ENCODE measurements at places on chromosomes 5 and 9.

- DNase-seq = no peak
Observed at GRCh38 chr9:35436933-35437332, 53.0 kb upstream of the RUSC2 start.

- DNase-seq = no peak
Observed at GRCh38 chr5:55657443-55657842, 54.7 kb downstream of the SLC38A9 start.

DNA sequence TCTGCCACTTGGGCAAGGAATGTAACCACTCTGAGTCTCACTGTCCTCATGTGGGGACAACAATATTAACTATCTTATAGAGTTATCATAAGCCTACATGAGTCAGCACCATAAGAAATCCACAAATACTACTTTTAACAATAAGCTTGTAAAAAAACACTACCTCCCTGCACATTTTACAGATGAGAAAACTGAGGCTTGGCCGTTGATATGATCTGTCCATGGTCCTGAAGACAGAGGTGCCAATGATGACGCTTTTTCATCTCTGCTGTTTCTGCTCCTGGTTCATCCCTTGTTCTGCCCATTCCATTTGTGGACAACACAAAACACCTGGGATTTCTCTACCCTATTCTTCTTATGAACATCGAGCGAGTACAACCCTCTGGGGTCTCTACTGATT is 23.4 kb upstream of the STRBP start:
- DNase-seq = no peak

- DNase-seq = no peak
Observed at GRCh38 chr9:92308893-92309292, 15.4 kb upstream of the IARS1 start.

GRCh38 chr9:131011274-131012022 is 2.5 kb downstream of the LAMC3 start:
- DNase-seq = no peak

DNA sequence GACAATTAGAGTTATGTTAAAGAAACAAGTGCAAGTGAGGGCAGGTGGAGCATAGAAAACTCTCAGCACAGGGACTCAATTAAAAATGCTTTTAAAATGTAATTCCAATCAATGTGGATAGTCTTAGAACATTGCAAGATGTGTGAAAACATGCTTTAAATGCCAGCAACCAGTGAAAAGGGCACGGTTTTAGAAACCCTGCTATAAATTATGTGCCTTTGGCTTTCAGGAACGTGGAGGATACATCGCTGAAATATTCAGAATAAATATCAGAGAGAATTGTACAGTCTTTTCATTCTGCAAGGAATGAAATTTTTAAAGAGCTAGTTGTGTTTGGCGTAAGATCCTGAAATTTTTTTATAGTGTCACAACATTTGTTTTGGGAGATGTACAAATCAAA is 101.1 kb downstream of the TLE4 start:
- DNase-seq = no peak

- no peak for DNase-seq
Observed at GRCh38 chr5:73393611-73394489, 54.7 kb downstream of the FOXD1 start.

DNA sequence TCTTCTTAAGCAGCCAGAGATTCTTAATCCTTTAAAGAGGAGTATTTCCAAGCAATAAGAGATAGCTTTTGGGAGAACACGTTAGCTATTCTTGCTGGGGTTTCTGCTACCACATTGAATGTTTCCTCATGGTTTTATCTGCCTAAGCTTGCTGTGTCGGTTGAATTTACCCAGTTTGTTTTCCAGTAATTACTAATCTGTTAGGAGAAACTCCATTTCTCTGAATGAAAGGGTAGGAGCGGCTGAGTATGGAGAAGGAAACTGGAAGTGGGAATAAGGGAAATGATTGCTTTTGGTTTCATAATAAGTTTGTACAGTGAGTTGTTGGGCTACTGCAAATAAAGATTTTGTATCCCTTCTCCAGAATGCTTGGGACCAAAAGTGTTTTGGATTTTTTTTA is 1.2 kb downstream of the JAK2 start:
- no peak for DNase-seq

GRCh38 chr5:102762095-102762534 is 7.0 kb downstream of the PAM start:
- no peak for DNase-seq

DNA sequence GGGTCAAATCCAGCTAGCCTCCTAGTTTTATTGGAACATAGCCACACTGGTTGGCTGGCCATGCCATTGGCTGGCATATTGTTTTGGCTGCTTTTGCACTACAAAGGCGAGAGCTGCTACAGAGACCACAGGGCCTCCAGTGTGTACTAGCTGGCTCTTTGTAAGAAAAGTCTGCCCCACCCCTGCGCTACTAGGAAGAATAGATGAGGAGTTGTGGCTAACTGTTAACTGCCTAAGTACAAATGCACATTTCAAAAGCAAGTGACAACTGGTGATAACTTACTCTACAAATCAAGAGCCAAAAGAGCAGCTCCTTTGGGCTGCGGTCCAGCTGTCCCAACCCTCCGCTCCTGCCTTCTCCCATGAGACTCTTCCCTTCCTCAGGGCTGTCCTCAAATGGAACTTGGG is 63.9 kb downstream of the SERINC5 start:
- no peak for DNase-seq

DNA sequence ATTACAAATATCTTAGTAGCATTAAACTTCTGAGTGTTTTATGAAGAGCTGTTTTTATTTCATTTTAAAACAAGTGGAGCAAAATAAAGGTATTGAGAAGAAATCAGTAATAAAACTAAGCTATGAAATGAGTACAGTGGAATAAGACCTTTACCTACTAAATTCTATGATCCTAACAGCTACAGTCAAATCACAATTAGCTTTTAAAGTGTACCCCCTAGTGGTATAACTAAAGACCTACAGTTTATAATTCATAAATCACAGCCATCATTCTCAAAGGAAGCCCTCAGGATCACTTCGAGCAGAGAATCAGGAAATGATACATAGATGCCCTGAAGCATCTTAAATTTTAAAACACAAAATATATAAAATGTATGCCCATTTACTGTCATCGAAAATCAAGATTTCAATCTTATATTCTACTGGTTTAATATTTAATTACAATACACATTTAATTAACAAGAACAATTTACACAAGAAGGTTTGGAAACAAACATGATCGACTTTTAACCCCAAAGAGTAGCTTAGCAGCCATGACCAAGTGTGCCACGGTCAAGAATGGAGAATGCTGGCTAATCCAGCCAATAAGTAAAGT is 12.3 kb downstream of the CCNH start:
- no peak for DNase-seq

DNA sequence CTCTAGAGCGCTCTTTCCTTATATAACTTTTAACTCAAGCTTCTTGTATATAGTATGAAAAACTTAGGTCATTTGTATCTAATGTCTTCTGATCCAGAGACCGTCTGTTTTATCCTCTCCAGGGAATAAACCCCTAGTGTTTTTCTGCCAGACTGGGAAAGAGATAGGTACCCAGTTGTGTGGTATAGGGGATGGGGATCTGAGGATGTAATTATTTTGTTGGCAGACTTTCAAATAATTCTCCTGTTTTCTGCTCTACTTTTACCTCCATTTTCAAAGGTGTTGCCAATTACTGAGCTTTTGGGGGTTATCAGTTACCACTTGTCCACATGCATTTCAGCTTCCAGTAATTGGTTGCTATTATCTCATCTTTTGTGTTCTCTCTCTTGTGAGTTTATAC is 17.9 kb downstream of the CCDC171 start:
- no peak for DNase-seq

GRCh38 chr5:122192497-122193496 is 63.5 kb downstream of the ZNF474 start:
- no peak for DNase-seq

DNA sequence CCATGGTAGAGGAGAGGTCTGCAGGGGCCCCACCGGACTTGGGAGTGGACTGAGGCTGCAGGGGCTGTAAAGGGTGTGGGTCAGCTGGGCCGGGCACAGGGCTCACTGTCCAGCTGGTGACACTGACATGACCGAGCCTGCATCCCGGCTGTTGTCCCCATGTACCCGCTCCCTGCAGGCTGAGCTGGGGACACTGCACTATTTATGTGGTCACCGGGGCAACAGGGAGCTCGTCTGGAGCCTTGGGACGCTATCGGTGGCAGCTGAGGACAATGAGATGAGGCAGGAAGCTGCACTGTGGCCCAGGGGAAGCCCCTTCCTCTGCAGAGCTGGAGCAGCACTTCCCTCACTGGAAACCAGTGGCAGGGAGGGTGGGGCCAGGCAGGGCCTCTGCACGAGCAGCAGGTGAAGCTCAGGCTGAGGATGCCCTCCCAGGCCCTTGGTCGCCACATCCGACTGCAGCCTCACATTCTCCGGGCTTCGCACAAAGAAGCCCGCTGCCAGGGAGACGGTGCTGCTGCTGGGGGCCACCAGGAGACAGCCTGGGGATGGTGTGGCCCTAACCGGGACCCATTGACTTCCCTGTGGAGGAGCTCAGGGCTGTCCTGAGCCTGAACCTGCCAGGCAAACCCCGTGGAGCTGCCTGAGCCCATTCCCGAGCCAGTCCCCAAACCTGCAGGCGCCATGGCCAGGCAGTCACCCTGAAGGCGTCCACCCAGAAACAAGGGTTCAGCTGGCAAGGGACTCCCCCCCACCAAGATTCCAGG is 26.4 kb downstream of the ZDHHC11B start:
- DNase-seq = no peak

- DNase-seq = peak; percentile 76
Observed at GRCh38 chr5:55534436-55535198, at the start of gene PLPP1. TSS of gene PLPP1 (minus strand) at chr5:55534964. CDS start at chr5:55534629, 335 bp downstream.

DNA sequence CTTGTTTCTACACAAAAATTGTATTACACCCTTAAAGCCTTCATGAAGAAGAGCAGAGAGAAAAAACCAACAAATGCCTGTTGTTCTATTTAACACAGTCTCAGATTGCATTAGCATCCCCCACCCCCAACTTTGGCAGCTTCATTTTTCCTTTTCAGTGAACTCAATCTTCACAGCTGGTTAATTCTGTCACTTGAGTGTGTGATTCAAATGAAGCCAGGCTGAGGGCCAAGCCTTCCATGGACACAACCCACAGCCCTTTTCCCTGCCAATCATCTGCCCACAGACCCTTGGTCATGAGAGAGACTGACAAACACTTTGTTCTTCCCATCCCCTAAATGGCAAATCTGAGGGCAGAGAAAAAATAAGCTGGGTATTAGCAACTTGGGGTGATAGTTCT is 217.5 kb upstream of the NMUR2 start:
- DNase-seq = no peak

DNA sequence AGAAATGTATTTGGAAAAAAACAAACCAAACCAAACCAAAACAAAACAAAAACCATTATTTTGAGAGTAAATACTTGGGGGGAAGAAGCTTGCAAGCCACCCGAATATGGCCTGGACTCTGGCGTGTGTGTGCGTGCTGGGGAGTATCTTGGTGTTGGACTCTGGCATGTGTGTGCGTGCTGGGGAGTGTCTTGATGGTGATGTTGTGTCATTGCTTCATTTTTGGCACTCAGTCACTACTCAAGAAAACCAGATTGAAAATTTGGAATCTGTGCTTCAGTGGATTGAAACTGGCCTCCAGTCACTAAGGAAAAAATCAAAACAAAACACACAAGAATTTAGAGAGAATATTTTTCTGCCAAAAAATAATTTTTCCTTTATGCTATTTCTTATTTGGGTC is 76.1 kb downstream of the ARRDC3 start:
- no peak for DNase-seq

DNA sequence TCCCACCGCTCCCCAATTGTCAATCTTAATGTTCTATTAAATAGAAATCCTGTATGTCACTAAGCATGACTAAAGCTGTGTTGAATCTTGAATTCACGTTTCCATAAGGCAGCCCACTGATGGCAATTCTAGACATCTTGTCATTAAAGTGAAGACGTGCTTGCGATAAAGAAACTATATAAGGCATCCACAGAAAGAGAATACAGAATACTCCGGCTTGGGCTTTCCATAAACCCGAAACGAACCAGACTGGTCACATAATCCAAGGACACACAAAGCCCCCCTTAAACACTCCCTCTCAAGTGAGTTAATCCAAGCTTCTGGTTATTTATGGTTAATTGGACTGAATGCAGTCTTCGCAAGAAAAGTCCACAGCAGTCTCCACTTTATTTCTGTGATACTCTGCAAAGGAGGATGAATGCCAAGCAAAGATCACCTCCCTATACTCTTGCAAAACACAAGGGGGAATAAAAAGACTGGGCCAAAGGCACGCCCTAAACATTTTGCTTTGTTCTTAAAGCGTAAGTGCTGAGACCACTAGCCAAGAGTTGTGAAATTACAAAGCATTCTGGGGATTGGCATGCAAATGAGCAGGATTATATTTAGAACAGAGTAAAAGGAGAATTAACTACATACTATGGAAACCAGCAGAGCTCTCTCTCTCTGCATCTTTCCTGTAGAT is 54.7 kb downstream of the DPYSL3 start:
- DNase-seq = no peak

Measured in stimulated activated CD8-positive, alpha-beta memory T cell treated with anti-CD3 and anti-CD28 coated beads, Interleukin-15, amount 100 ng/mL, for 4 hours (primary cell).